ENCODE measurements at places on chromosomes 5 and 9.

- no peak for DNase-seq
Measured at GRCh38 chr9:27429436-27429835, 94.7 kb upstream of the IFNK start.

- no peak for DNase-seq
Measured at GRCh38 chr9:27382975-27383374, 86.0 kb upstream of the EQTN start.

DNA sequence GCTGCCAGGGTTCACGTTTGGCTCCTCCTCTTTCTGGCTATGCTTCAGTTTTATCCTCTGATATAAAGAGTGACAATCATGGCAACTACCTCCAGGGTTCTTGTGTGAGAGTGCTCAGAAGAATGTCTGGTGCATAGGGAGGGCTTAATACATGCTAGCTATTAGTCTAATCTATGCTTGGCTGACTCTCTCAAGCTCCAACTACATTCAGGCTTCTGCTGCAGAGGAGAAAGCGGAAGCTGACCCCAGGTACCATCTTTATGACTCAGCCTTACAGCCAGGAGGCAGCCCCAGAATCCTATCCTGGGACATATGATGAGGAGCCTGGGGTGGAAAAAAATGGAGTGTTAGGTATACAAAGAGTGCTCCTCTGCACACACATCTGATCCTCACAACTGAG lies 32.1 kb upstream of the RASGRF2 start:
- DNase-seq: no peak

GRCh38 chr5:32504989-32505596 lies 60.6 kb upstream of the ZFR start:
- DNase-seq: peak; percentile 89

DNA sequence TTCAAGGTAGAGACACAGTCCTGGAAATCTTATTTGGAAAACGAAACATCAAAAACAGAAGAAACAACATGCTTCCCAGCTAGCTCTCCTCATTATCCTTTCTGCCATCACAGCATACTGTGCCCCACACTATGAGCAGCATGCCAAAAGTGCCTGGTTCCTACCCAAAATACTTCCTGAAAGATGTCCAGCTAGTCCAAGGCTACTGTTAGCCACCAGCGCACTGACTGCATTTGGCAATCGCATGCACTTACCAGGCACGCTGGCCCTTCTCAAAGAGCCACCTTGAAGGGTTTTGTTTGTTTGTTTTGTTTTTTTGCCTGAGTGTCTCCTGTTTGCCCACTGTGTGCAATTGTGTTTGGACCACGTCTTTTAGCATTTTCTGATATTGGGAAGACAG lies 6.8 kb downstream of the HSPB3 start:
- no peak for DNase-seq

GRCh38 chr9:133153227-133154096 lies 10.3 kb downstream of the GBGT1 start:
- DNase-seq: no peak

- no peak for DNase-seq
Measured at GRCh38 chr5:172485511-172486202, 31.3 kb upstream of the SH3PXD2B start.

- peak; percentile 45 for DNase-seq
Measured at GRCh38 chr9:96453625-96454024, 3.7 kb downstream of the HABP4 start.

GRCh38 chr9:21549251-21549765 lies 67.2 kb upstream of the IFNE start:
- peak; percentile 50 for DNase-seq

GRCh38 chr9:131582056-131582455 lies 36.7 kb downstream of the PRRT1B start:
- no peak for DNase-seq

GRCh38 chr9:129607027-129607387 lies 13.9 kb downstream of the C9orf50 start:
- DNase-seq: no peak

- DNase-seq: no peak
Measured at GRCh38 chr5:52875827-52876226, 88.1 kb downstream of the ITGA1 start.

GRCh38 chr5:52897238-52897614 lies 91.9 kb upstream of the ITGA2 start:
- DNase-seq: no peak

- DNase-seq: peak; percentile 84
Measured at GRCh38 chr5:181261320-181262049, 542 bp upstream of the TRIM52 start.

All from left hindlimb (tissue), 1 donor.